NCI-H460 (cell line): ENCODE measurements at places on chromosomes 5 and 9. TPM values are rescaled to one million over a fixed set of nuclear protein-coding genes. Genes with fewer than 3 reads are reported as not detected.
A peak's percentile ranks its signal among the peaks of the same experiment; 100 is the strongest.

Gene NADK2
- 27.3 and 33.6 TPM in 2 replicates for total RNA-seq

Gene PCDHGB2
- 1.8 and 2.0 TPM in 2 replicates for total RNA-seq

Gene ST8SIA4
- total RNA-seq, result 7.0 and 7.7 TPM in 2 replicates

DNA sequence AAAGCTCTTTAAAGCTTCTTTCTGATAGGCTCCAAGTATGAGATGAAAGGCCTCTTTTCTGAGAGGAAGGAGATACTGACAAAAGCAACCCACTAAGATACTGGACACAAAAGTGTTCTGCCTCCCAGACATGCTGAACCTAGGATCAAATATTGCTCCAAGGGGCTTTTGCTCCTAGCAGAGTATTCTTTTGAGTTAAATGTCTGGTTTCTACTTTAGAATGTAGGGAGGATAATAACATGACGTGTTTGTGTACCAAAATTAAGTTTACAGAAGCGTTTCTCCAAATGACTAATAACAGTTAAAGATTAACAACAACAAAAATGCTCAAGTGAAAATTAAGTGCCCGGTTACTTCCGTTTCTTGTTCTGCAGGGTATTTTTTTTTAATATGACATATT is 2293.3 kb upstream of the C9orf72 start:
- no peak for DNase-seq

DNA sequence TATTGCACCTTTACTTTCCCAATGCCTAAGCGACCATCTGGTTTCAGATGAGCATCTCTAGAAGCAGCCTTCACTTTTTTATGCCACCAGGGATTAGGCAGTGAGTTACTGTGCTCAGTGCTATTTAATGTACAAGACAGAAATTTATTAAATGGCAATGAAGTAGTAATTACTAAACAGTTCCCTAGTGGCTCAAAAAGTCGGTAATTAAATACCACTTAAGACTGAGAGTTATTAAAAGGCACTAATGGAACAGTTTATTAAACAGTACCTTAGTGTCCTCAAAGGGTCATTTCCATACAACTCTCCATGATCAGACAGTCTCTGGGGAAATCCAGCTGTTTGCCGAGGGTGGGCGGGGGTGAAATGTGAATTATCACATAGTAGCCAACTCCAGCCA is 42.3 kb downstream of the LHFPL2 start:
- DNase-seq, result peak; percentile 24

DNA sequence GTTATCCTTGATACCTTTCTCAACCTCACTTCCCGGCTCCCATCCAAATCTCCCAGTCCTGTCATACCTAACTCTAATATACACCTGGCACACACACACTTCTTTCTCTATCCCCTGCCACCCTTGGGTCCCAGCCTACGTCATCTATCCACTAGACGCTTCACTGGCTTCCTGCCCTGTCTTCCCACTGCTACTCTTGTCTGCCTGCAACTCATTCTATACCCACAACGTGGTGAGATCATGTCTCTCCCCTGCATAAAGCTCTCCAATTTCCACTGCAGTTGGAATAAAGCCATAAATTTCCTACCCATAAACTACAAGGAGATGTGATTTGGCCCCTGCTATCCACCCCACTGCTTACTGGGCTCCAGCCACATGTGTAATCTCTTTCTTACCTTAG is 93.5 kb downstream of the JMY start:
- no peak for DNase-seq

DNA sequence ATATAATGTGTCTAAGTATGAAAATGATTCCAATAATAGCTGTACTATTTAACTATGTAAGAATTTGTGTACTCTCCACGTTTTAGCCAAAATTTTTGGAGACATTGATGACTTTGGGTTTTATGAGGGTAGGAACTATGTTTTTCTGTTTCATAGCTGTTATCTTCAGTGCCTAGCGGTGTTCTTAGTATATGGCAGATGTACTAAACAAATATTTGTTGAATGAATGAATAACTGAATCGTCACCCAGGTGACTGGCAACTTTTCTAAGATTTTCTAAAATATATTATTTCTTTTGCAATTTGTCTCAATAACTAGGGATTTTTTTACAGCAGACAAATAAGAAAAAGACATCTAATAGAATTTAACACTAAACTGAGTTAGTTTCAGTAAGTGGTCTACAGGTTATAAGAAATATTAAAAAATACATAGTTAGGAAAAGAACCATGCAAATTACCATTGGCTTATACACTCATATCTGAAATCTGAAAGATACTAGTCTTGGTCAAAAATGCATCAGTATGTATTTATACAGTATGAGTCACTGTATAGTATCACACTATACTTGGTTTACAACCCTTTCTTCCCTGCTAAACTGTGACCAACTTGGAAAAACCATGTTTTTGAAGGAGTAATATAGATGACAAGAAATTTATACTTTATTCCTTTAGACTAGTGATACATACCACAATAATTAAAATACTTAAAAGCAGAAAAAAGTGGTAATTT is 10.5 kb upstream of the ERCC6L2 start:
- no peak for DNase-seq

GRCh38 chr9:6575324-6576034 is 70.0 kb downstream of the GLDC start:
- no peak for DNase-seq
